ENCODE measurements at places on chromosomes 3 and 15.

DNA sequence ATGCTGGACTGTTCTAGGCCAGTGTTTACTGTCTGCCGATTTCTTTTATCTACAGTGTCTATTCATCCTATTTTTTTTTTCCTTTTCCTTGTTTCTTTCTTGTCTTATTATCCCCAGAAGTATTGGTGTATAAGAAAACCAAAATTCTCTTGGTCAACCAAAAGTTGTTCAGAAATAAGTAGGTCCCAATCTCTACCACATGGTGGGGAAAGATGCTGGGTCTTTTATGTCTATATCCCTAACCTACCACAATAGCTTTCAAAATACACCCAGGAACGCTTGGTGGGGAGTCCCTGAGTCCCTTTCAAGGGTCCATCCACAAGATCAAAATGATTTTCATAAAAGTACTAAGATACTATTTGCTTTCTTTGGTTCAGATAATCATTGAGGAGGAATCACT is 225.6 kb downstream of the CLSTN2 start:
- no peak for DNase-seq

- no peak for DNase-seq
These were observed 2.9 kb upstream of the PSTPIP1 start for GRCh38 chr15:76991741-76992645.

- no peak for DNase-seq
These were observed 180.5 kb upstream of the VEPH1 start for GRCh38 chr3:157683668-157684067.

- no peak for DNase-seq
These were observed 157.8 kb upstream of the CTNNB1 start for GRCh38 chr3:41041462-41041861.

- no peak for DNase-seq
These were observed 30.8 kb downstream of the PCCB start for GRCh38 chr3:136280961-136281360.

DNA sequence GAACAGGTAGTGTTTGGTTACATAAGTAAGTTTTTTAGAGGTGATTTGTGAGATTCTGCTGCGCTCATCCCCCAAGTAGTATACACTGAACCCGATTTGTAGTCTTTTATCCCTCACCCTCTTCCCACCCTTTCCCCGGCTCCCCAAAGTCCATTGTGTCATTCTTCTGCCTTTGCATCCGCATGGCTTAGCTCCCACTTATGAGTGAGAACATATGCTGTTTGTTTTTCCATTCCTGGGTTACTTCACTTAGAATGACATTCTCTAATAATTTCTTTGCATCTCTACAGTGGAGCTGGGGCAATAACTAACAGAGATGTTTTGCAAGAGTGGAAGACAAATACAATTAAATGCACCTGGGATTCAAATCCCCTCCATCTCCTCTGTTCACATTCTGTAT is 93.2 kb downstream of the TP63 start:
- DNase-seq = no peak

DNA sequence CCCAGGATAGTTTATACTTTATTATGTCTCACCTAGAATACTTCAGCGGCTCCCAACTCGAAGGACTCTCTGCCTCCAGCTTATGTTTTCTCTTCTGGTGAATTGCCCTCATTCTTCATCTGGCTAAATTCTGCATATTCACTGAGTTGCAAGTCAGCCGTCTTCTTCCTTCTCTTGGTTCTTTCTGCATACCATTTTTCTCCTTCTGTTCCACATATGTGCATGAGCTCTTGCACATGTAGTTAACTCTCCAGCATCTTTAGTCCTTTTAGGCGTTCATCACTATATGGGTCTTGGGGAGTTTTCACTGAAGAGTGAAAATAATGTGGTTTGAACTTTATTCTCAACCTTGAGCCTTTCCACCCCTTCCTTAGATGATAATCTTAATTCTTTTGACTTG is 70.1 kb downstream of the AP4E1 start:
- DNase-seq = no peak

- no peak for DNase-seq
These were observed 74.6 kb downstream of the WNT5A start for GRCh38 chr3:55412545-55412944.

GRCh38 chr3:157239082-157239704 is 79.2 kb upstream of the CCNL1 start:
- DNase-seq = peak; percentile 31

- no peak for DNase-seq
These were observed 11.4 kb downstream of the MYO5C start for GRCh38 chr15:52284164-52284563.

DNA sequence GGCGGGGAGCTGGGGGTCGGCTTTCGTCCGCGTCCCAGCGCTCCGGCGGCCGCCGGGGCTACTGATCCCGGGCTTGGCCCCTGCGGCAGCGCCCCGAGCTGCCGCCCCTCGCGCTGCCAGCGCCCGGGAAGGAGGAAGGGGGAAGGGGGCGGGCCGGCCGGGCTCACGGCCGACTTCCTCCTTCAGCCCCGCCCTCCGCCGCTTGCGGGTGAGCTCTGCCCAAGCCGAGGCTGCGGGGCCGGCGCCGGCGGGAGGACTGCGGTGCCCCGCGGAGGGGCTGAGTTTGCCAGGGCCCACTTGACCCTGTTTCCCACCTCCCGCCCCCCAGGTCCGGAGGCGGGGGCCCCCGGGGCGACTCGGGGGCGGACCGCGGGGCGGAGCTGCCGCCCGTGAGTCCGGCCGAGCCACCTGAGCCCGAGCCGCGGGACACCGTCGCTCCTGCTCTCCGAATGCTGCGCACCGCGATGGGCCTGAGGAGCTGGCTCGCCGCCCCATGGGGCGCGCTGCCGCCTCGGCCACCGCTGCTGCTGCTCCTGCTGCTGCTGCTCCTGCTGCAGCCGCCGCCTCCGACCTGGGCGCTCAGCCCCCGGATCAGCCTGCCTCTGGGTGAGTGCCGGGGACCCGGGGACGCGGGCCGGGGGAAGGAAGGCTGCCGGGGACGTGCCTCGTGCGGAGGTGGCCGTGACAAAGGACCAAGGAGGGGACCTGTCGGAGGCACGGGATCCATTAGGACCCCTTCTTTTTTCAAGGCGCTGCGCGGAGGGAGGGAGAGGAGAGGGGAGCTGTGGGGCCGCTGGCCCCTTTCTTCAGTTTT is at the start of gene SEMA4B:
TSS of gene SEMA4B (plus strand) at position 201 of the 814 bp plus-strand sequence. CDS start at position 450, 249 bp downstream.
- DNase-seq = peak; percentile 82

DNA sequence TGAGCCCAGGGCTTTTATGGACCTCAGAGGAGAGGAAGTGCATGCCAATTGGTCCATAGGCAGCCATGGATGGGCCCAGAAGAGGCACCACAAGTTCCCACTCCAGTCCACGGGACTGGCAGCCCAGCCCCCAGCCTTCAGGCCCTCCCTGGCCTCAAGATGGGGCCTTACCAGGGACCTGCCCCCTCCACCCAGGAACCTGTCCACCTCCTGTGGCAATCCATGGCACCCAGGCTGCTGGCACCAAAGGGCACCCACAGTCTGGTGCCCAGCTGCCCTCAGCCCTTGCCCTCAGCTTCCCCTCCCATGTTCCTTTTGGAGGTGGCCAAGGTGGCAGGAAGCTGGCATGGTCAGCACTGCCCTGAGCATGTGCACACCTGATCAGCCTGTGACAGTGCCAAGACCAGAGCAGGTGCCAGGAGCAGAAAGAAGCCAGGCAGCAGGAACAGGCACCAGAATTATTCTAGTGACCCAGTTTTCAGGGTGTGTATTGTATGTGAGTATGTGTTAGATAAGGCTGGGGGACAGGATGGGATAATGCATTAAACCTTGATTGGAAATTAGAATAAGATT is 415.0 kb downstream of the NTRK3 start:
- no peak for DNase-seq

DNA sequence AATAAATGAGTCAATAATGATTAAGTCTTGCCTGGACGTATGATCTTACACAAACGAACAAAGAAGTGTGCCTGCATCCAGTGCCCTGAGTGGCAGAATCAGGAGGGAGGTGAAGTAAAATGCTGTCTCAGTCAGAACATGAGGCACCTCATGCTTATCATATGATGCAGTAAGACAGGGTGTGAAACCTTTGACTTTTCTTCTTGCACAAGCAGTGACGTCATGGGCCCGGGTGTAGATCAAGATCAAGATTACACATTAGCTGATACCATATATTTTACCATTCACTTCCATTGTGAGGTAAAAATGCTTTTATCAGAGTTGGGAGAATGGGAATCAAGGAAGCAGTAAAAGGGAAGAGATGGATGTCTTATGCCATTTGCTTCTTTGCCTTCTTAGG is 291.6 kb upstream of the PLSCR5 start:
- DNase-seq = no peak

GRCh38 chr15:53829923-53830459 is 70.5 kb upstream of the WDR72 start:
- no peak for DNase-seq

GRCh38 chr3:43023746-43024145 is 44.6 kb downstream of the GASK1A start:
- no peak for DNase-seq

GRCh38 chr3:190266265-190266912 is 55.9 kb downstream of the CLDN1 start:
- DNase-seq = no peak

- DNase-seq = no peak
These were observed 14.2 kb upstream of the SUCNR1 start for GRCh38 chr3:151859233-151859673.

- DNase-seq = no peak
These were observed 92.4 kb upstream of the HES1 start for GRCh38 chr3:194043516-194043915.

GRCh38 chr3:147514366-147515160 is 105.4 kb downstream of the ZIC1 start:
- no peak for DNase-seq

GRCh38 chr3:144662729-144663128 is 691.1 kb downstream of the DIPK2A start:
- DNase-seq = no peak

DNA sequence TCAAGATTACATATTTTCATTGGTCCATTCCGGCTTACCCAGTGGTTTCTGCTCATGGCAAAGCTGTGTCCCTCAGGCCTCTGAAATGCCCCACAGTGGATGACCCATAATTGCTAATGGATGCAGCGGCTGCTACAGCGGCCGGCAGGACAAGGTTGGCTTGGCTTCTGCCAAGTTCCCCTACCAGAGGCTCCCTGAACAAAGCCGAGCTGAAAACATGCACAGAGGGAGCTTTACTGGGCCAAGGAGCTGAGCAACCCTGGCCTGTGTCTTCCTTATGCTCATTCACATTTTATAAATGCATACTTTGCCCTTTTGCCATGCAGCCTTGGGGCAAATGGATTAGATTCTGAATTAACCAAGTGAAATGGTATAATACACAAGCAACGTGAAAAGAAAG is 150.5 kb downstream of the NTRK3 start:
- DNase-seq = no peak

- DNase-seq = no peak
These were observed 1.7 kb upstream of the SNRPA1 start for GRCh38 chr15:101296418-101297405.

DNA sequence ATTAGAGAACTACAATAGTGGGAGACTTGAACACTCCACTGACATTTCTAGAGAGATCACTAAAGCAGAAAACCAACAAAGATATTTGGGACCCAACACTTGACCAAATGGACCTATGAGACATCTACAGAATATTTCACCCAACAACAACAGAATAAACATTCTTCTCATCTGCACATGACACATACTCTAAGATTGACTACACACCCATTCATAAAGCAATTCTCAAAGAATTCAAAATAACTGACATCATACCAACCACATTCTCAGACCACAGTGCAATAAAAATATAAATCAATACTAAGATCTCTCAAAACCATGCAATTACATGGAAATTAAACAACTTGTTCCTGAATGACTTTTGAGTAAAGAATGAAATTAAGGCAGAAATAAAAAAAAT is 473.7 kb downstream of the LPP start:
- no peak for DNase-seq

DNA sequence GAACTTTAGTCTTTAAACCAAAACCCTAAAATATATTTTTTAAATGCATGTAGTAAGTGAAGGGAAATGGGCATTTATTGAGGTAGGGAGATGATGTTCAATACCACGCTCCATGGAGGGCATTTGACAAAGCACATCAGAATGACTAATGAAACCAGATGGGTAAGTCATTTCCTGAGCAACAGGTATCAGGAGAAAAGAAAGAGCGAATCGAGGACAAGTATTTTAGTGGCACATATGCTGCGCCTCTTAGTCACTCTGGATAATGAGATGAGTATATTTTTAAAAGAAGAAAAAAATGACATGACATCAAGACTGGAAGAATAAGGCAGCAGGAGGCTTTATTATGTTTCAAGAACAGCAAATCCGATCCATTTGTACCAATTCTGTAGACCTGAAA is 129.0 kb upstream of the ARHGEF3 start:
- no peak for DNase-seq

DNA sequence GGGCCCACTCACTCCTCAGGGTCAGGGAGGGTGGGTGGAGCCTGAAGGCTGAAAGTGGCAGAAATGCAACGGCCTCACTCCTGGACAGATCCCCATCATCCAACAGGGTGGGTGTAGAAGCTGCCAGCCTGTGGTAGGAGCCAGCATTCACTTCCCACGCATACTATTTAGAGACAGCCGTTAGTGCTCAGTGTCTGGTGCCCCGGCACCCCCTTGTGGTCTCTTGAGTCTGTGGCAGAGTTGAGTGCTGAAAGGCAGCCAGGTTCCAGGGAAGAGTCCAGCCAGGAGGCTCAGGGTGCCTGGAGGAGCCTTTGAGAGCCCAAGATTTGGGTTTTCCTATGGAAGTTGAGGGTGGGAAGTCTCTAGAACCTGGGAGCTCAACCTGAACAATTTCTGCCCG is 2.1 kb upstream of the GNAT1 start:
- DNase-seq = peak; percentile 91

DNA sequence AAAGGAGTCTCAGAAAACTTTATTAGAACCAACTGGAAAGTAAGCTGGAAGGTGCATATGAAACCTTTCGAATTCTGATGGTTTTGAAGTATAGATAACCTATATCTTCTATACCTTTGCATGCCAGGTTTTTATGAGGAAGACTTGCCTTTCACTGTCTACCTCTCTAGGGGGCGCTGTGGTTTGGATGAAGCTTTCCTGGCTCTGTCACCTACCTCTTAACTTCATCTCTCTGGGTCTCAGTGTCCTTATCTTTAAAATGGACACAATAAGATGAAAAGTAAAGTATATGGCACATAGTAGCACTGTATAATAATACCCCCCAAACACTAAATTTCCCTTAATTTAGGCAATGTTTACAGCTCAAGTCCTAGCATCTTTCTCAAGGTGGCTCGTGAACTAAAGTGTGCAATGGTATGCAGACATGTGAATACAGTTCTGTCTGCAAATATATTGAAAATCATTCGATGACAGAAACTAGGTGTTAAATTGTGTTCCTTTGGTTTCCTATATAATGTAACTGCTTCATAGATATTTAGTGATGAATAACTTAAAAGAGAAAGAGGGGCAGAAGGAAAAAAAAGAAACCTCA is 314.3 kb downstream of the CHST2 start:
- DNase-seq = no peak

- peak; percentile 56 for DNase-seq
These were observed 35.2 kb downstream of the HMCES start for GRCh38 chr3:129313665-129314385.

Data from hepatic stellate cell (primary cell).